ENCODE measurements at places on chromosomes 1 and 21.

- no peak for DNase-seq
These were observed 285.2 kb downstream of the PTGER3 start for GRCh38 chr1:70762386-70762785.

GRCh38 chr1:99306056-99306455 lies 41.8 kb downstream of the PLPPR4 start:
- DNase-seq, result no peak

- DNase-seq, result no peak
These were observed 4.0 kb upstream of the PEX10 start for GRCh38 chr1:2416403-2416802.

- no peak for DNase-seq
These were observed 56.0 kb downstream of the FOXJ3 start for GRCh38 chr1:42279055-42279454.

DNA sequence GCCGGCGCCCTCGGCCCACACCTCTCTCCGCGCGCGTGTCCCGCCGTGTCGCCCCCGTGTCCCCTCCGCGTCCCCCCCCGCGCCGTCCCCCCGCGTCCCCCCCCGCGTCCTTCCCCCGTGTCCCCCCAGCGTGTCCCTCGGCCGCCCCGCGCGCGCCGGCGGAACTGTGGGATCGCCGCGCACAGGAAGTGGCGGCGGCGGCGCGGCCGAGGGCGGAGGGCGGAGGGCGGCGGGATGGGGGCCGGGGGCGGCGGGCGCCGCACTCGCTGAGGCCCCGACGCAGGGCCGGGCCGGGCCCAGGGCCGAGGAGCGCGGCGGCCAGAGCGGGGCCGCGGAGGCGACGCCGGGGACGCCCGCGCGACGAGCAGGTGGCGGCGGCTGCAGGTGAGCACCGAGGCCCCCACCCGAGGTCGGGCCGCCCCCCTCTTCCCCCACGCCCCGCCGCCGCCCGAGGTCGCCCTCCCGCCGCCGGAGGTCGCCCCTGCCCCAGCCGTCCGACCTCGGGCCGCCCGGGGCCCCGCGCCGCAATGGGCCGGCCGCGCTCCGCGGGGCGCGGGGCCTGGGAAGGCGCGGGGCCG lies at the start of gene AGPAT3:
AGPAT3 (plus strand) TSS at position 262 of the 578 bp plus-strand sequence. CDS start 94,459 bp downstream, outside the sequence.
- DNase-seq, result no peak

GRCh38 chr1:168637350-168637991 lies 61.1 kb downstream of the XCL1 start:
- DNase-seq, result no peak

- DNase-seq, result no peak
These were observed 71.0 kb downstream of the NFASC start for GRCh38 chr1:204941421-204942338.

DNA sequence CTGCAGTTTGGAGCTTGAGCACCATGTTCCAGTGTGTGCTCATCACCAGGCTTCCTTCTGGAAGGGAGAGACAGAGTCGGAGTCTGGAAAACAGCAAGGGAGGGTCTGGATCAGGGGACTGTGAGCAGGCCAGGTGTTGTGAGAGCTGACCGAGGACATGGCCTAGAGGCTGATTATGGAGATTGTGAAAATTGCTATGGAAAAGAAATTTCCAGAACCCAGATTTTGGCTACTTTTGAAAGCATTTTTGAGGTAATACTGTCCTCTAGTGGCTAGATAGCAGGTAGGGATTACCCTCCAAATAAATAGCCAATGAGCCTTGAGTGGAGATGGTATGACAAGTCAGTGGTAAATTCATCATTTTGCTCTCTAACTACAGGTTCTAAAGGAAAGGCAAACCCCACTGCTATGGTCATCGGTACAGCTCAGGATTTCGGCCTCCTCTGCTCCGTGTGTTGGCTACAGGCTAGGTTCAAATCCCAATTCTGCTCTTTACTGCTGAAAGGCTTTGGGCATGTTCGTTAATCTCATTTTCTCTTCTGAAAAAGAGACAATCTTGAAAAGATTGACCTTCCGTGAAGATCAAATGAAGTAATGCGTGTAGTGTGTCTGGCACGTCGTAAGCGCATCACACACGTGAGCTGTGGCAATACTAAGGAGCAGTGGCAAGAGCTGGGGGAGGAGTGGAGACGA lies 1.0 kb upstream of the HAO2 start:
- DNase-seq, result no peak

GRCh38 chr1:27011058-27011764 lies 1.4 kb downstream of the TENT5B start:
- DNase-seq, result no peak

DNA sequence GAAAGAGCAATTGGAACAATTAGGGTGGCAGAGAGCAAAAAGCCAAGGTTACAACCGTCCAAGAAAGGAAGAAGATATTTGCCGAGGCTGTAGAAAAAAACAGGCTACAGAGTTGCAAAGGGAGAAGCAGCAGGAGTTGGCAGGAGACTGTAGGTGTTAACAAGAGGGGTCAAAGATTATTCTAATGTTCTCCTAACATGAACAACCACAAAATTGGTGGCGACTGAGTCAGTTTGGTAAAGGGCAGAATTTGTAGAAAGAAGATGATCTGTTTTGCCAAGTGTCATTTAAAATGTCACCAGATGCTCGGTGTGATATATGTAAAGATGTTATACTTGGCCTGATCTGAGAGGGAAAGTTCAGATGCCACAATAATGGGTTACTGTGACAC lies 401 bp upstream of the PRUNE1 start:
- no peak for DNase-seq

GRCh38 chr1:66752671-66753371 lies 562 bp downstream of the DYNLT5 start:
- DNase-seq, result no peak

GRCh38 chr21:39525129-39525528 lies 73.4 kb downstream of the SH3BGR start:
- DNase-seq, result no peak

GRCh38 chr1:224619209-224619608 lies 3.1 kb downstream of the CNIH3 start:
- no peak for DNase-seq

Data from stimulated activated CD8-positive, alpha-beta memory T cell treated with anti-CD3 and anti-CD28 coated beads, Interleukin-7, amount 100 ng/mL, for 1 hour (primary cell).